NCI-H1048 (cell line): ENCODE measurements at places on chromosomes 16 and 17.

- no peak for DNase-seq
Measured at GRCh38 chr17:34447406-34447805, 84.4 kb upstream of the CCL1 start.

DNA sequence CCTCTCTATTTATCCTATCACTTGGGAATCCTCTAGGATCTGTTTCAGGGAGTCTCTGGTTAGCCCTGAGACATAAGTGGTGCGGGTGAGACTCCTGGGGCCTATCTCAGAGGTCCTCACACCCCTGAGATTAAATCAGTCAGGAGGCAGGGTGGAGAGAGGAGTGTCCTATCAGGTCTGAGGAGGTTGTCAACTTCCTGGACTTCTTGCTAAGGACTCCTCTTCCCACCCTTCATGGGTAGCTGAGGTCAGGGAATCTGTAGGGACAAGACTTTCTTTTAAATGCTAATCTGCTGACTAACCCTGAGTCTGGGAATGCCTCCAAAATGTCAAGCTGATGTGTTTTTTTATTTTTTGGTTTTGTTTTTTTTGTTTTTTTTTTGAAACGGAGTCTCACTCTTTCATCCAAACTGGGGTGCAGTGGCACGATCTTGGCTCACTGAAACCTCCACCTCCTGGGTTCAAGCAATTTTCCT is 6.6 kb upstream of the ARMC5 start:
- DNase-seq = no peak

DNA sequence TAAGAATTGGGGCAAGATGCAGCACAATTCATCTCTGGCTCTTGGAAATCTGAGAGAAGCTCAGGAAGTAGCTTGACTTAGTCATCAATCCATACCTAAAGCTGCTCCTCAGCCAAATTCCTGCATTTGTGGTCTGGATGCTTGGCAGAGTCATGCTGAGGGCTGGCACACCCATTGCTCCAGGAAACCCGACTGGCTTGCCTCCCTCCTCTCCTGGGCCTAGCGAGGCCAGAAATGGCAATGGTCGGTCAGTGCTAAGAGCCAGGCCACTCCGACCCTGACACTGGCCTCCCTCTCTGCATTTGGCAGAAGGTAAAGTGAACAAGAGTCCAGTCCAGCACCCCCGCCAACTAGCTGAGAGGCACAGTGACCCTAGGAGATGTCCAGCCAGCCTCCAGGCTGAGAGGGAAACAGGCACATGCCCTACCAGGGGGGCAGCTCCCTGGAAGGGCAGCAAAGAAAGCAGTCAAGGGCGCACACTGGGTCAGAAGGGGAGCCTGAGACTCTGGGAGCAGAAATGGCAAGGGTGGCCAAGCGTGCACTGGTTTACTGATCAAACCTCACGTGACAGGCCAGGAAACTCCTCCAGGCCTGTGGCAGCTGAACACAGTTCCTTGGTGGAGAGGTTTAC is 10.0 kb downstream of the POLDIP2 start:
- no peak for DNase-seq

DNA sequence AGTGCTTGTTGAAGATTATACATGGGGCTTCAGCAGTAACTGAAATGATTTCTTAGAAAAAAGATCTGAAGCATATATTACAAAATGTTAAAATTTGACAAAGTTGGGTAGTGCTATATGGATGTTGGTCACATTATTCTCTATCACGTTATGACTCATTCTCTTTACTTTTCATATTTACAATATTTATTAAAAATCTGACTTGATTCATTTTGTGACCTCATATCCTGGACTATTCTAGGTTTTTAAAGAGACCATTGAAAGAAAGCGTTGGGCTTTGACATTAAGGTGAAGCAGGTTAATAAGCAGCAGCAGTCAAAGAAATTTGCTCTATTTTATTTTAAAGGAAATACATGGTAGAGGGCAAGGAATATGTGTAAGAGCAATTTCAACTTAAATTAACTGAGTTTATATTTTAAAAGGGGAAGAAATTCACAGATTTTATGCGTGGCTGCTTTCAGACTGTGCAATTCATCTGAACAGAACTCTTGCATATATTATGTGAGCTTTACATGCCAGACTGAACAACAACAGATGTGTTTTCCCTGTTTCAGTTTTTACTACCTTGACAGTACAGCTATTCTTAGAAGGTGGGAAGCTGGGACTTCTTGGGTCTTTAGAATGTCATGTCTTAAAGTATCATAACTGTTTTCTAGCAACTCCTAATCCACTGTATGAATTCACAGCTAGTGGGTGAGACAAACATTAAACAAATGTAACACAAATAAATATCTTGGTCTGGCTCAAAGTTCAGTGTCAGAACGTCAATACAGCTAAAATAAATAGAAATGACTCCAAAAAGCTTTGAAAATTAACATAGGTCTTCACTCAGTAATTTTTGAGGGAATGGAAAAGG is 10.4 kb upstream of the FAM20A start:
- DNase-seq = no peak

DNA sequence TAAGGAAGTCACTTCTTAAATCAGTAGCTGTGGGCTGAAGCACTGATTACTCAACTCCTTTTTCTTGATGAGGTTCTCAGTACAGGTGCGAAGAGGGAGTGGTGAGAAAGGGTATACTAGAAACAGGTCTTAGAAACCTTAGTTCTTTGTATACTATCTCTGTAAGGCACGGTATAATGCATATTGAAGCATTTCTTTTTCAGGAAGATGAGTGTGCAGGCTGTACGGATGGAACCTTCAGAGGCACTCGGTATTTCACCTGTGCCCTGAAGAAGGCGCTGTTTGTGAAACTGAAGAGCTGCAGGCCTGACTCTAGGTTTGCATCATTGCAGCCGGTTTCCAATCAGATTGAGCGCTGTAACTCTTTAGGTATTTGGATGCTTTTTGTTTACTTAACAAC is 39.2 kb downstream of the CYLD start:
- DNase-seq = no peak

- no peak for DNase-seq
Measured at GRCh38 chr16:79401782-79402181, 198.8 kb downstream of the MAF start.

- DNase-seq = no peak
Measured at GRCh38 chr16:3520841-3521240, 20.0 kb downstream of the CLUAP1 start.

DNA sequence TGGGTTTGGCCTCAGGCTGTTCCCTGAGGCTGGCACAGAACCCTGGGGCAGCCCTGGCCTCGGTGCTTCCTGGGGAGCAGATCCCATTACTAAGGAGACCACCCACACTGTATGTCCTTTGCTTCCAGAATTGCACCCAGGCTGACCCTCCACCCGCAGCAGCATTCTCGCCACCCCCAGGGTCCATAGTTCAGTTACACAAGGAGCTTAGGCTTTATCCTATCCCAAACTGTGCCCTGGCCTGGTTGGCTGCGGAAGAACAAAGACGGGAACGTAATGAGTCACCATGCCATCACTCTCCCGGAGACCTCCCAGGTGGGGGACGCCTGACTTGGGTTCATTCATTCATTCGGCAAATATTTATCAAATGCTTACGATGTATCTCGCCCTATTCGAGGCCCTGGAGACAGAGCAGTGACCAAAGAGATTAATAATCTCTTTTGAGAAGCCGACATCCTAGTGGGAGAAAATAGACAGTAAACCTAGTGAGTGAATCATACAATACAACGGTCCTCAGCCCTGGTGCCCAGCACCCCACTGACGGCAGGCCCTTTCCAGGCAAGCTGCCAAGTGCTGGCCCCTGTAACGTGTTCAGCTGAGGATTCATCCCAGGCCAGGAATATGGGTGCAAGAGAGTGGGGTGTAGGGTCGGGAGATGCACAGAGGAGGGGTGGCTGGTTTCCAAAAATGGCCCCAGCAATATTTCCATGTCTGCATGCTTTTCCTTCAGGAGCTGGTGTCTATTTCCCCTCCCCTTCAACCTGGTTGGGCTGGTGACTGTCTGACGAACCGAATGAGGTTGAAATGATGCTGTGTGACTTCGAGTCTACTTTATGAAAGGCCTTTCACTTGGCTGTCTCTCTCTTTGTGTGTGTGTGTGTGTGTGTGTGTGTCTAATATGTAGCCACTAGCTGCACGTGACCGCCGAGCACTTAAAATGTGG is 134.2 kb downstream of the MGAT5B start:
- no peak for DNase-seq

GRCh38 chr17:52271781-52272180 is 113.3 kb upstream of the CA10 start:
- DNase-seq = no peak

DNA sequence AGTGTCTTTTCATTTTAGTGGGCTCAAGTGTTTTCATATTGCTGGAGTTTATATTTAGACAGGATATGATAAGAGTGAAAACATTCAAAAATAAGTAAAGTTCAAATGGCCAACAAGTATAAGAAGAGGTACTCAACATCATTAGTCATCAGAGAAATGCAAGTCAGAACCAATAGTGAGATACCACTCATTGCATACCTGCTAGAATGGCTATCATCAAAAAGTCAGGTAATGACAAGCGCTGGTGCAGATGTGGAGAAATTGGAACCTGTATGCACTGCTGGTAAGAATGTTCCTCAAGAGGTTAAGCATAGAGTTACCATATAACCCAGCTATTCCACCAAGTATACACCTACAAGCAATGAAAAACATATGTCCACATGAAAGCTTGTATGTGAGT is 87.8 kb downstream of the WNT3 start:
- no peak for DNase-seq

GRCh38 chr17:5378566-5379207 is 40.8 kb downstream of the NUP88 start:
- no peak for DNase-seq

GRCh38 chr17:36846410-36847292 is 90.6 kb upstream of the LHX1 start:
- DNase-seq = no peak
